Caco-2 (cell line): ENCODE measurements at places on chromosomes 6 and 20.

GRCh38 chr6:106528521-106528920, 100.8 kb downstream of the RTN4IP1 start:
- no peak for DNase-seq

- DNase-seq: no peak
These were observed 70.1 kb downstream of the KLHL32 start for GRCh38 chr6:96994660-96995059.

- DNase-seq: no peak
These were observed 10.0 kb downstream of the SIM1 start for GRCh38 chr6:100454551-100455229.

DNA sequence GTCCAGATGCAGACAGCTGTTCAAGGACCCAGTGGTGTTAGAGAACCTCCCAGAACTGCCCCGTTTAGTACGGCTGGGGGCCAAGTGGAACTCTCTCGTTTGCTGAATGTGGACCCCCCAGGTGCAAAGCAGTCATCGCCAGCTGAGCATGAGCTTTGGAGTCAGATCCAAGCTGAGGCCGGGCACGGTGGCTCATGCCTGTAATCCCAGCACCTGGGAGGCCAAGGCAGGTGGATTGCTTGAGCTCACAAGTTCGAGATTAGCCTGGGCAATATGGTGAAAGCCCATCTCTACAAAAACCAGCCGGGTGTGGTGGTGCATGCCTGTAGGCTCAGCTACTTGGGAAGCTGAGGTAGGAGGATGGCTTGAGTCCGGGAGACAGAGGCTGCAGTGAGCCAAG, 29.7 kb downstream of the FOXC1 start:
- no peak for DNase-seq

- DNase-seq: peak; percentile 76
These were observed 36.2 kb upstream of the DSP start for GRCh38 chr6:7505189-7505699.

DNA sequence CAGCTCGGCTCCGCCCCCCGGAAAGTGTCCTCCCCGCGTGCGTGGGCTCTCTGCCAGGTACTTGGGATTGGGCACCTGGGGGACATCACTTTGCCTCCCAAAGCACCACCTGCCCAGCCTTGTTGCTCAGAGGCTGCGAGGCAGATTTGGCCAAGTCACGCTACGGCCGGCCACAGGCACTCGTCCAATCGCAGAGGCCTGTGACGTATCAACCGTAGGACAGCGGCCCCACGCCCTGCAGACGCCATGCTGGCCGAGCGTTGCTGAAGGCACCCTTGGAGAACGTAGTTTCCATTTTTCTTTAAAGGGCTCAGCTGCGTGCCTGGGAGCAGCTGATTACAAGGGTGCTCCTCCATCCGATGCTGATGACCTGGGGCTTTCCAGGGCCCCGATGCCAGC, 3.1 kb downstream of the NTSR1 start:
- no peak for DNase-seq

DNA sequence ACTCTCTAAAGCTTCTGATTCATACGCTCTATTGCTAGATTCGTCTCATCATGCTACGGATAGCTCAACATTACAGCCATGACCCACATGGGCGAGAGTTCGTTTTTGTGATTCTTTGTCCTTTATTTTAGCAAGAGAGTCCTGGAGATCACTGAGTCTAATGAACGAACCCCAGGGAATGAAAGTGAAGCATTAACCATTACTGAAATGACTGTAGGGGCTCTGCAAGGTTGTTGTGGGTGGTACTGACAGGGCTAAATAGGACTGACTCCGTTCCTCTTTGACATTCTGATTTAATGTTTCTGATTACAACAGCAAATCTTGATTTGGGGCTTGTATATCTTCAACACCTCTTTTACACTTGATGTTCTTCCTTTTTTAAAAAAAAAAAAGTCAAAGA, 13.7 kb upstream of the RTF2 start:
- no peak for DNase-seq

DNA sequence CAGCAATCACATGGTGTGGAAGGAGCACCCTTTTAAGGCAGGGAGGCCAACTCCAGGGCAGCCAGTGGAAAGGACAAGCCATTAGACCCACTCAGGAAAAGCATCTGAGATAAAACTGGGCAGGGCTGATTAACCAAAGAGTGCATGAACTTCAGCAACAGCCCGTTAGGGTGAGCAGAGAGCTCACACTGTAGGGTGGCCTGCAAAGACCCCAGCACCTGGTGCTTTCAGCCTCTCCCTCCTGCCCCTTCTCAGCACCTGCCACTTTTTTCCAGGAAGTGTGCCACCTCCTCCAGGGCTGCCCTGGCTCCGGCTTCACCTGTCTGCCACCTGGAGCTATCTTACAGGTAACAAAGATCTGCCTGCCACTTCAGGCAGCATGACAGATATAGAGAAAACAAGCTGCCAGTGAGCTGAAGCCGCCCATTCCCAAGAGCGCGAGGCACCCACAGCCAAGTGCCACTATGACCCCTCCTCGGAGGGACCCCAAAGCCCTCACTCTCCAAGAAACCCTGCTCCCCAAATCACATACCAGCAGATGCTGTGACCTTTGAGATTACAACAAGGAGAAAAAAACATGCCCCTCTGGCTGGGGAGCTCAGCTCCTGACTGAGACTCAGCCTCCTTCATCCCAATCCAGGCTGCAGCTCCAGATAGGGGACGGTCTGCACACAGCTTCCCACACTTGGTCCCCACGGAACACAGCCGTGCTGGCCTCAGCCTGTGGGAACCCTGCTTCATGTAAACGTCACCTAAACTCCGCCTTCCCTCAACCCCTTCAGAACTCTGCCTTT, 71.2 kb downstream of the ABHD12 start:
- peak; percentile 16 for DNase-seq

- no peak for DNase-seq
These were observed 53.5 kb upstream of the PTPN1 start for GRCh38 chr20:50456452-50457324.

DNA sequence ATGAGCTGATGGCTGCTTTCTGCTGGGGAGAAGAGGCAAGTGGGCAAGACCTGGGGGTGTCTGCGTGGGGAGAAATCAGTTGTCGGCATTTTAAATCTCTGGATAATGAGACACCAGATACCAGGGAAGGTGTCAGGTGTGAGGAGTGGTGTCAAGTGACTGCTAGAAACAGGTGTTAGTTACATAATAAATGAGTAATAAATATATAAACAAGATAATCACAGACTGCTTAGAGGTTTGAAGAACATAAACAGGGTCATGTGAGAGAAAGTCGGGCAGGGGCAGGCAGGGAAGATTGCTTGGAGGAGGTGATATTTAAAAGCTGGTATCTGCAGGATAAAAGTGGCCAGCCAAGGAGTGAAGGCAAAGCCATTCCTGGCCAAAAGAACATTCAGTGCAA, 87.2 kb upstream of the RIN2 start:
- no peak for DNase-seq

DNA sequence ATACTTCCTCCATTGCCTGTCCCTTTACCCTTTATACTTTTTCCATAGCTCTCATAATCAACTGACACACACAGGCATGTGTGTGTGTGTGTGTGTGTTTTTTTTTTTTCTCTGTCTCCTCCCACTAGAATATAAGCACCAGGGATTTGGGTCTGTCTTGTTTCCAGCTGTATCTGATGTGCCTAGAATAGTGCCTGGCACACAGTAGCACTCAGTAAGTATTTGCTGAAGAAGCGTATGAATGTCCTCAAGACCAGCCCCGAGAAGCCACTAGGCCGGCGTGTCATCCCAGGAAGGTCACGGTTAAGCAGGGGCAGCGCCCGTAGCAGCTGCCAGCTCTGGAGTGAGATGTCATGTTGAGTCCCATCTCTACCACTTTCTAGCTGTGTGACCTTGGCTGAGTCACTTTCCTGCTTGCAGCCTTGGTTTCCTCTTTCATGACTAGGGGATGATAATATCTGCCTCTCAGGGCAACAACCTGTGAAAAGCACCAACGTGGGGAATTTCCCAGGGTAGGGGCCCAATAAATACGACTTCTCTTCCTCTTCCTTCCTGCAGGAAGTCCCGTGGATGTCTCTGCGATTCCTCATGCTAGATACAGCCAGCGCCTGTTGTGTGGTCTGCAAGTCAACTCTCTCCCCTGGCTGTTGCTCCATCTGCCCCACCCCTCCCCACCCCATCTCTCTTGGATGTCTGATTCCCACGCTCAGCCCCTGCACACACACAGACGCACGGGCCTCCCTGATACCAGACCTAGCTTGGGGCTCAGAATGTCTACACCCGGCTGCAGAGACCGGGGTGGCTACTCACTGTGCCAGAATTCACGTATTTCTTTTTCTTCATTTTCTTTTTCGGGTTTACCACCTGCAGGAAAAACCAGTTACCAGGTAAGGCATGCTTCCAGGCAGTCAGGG, 58.1 kb downstream of the RAB44 start:
- no peak for DNase-seq

GRCh38 chr6:149567194-149567586, 1.0 kb downstream of the GINM1 start:
- DNase-seq: no peak

- no peak for DNase-seq
These were observed 1.1 kb upstream of the PAQR8 start for GRCh38 chr6:52360601-52361413.

DNA sequence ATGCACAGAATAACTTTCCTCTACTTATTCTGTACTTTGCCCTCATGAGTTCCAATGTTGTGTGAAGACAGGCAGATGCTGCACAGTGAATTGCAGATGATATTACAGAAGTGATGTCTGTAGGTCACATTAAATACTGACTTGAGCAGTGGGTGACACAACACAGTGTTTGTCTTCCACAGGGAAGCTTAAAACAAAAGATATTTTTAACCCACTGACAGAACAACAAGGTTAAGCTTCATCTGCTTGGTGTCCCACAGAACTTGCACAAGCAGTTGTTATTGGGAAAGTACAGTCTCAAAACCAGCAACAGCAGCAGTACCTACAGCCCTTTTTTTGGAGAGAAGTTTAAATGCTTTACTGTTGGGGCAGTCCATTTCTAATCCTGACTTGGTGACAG, 10.5 kb downstream of the SUMO4 start:
- no peak for DNase-seq

- peak; percentile 88 for DNase-seq
These were observed 97.4 kb downstream of the OR2B2 start for GRCh38 chr6:27814665-27815424.

DNA sequence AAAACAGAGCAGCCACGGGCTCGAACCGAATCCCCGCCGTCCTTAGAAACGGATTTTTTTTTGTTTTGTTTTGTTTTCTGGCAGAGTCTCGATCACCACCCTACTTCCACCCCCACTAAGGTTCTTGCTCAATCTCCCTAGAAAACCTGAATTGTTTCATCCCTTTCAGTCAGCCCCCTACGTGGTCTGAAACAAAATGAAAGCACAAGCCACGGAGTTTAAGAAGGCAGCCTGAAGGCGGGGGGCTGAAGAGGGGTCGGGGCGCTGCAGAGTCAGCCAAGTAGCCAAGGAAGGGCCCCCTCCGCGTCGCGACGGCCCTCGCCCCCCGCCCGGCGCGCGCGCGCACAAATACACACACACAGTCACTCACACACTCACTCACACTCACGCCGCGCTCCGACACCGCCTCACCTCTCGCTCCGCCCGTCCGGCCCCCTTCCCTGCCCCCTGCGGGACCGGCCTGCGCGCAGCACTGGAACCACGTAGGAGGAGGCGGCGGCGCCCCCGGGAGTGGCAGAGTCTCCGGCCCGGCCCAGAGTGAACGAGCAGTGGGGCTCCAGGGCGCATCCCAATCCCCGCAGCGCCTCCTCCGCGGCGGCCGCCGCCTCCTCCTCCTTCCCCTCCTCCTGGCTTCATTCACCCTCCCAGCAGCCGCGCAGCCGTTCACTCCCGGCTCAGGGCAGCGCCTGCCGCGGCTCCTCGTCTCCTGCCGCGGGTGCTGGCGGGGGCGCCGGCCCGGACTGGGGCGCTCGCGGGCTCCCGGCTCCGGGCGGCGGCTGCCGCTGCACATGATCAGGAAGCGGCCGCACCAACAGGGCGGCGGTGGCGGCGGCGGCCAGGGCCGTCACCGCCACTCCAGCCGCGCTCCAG, 1.4 kb downstream of the ATXN1 start:
- peak; percentile 83 for DNase-seq

GRCh38 chr6:90494067-90494780, 92.6 kb downstream of the MAP3K7 start:
- no peak for DNase-seq

GRCh38 chr6:40568062-40568708, 19.0 kb downstream of the LRFN2 start:
- DNase-seq: no peak

- no peak for DNase-seq
These were observed 213.0 kb upstream of the LAMP5 start for GRCh38 chr20:9301129-9302090.

- DNase-seq: peak; percentile 62
These were observed 619 bp downstream of the RREB1 start for GRCh38 chr6:7108196-7108963.

GRCh38 chr6:113496166-113496565, 361.0 kb upstream of the MARCKS start:
- DNase-seq: no peak

DNA sequence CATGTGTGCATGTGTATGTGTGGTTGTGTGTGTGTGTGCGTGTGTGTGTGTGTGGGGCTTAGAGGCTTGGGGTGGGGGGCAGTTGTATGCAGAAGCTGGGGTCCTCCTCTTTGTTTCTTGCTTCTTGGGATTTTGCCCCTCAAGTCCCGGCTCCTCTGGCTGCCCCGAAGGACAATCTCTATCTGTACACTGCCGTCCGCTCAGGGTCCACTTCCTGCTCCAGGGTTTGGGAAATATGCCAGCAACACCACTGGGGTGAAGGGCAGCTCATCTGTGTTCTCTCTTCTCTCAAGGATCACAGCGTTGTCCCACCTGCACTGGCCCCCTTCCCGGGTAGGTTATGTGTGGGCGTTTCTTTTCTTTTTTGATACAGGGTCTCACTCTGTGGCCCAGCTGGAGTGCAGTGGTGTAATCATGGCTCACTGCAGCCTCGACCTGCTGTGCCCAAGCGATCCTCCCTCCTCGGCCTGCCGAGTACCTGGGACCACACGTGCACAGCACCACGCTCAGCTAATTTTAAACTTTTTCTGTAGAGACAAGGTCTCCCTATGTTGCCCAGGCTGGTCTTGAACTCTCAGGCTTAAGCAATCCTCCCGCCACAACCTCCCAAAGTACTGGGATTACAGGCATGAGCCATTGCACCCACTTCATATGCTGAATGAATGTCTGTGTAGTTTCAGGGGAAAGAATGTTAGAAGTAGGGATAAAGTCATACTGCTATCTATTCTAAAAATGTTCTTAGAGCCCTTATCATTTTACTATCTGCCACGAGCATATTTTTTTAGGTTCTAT, 25.7 kb downstream of the SLC2A4RG start:
- DNase-seq: no peak

- peak; percentile 37 for DNase-seq
These were observed 3.1 kb upstream of the AKIRIN2 start for GRCh38 chr6:87705070-87705691.
